ENCODE measurements at places on chromosomes 7 and 10. TPM values are rescaled to one million over a fixed set of nuclear protein-coding genes. Genes with fewer than 3 reads are reported as not detected.

Gene CDK14
- 24.2 TPM for total RNA-seq

Gene KCND2
- not detected for total RNA-seq

DNA sequence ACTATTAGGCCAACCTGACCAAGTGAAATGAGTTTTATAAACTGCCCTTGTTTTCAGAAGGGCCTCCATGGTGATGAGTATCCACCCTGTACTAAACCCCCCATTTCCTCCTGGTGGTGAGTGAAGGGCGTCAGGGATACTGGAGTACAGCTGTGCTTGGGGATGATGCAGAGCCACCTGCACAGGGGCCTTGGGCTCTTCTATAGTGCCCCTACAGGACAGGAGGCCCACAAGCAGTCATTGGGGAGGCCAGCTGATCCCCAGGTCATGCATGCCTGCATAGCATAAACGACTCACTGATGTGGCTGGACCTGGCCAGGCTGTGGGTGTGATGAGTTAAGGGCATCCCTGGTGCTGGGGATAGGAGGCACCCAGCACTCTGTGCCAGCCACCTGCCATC lies 114.1 kb upstream of the CELF2 start:
- DNase-seq, result no peak

Gene EBLN1
- total RNA-seq, result not detected

DNA sequence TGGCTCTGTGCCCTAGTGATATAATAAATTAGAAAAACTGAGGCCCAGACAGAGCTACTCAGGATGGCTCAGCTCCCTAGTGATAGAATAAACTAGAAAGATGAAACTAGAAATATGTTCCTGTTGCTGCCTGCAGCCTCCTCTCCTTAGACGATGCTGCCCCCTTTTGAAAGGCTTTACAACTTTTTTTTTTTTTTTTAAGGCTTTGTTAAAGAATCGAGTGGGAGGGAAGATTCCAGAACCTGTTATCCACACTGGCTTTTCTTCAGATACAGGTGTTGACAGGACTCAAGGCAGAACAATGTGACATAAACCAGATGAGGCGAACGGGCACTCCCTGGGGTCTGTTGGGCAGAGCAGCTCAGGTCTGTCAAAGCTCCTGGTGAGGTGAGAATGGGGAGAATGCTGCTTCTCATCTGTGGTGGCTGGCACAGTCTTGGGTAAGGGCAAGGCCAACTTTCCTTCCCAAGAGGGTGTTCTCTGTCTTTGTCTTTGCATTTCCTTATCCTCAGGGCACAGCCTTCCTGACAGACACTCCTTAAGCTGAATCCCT lies 175.1 kb downstream of the COBL start:
- no peak for DNase-seq

GRCh38 chr10:6313111-6313895 lies 110.6 kb downstream of the PFKFB3 start:
- DNase-seq, result no peak

Gene ADCY1
- 5.0 TPM for total RNA-seq

DNA sequence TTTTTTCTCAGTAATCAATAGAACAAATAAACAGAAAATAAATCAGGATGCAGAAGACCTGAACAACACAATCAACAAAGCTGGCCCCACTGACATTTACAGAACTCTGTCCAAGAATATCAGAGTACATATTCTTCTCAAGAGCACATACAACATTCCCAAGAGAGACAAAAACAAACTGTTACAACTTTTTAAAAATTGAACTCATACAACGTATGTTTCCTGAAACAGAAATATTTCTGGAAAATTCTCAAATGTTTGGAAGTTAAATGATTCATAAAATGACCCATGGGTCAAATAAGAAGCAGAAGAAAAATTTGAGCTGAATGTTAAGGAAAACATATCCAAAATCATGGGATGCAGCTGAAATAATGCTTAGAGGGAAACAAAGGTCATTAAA lies 93.9 kb upstream of the VIPR2 start:
- no peak for DNase-seq

DNA sequence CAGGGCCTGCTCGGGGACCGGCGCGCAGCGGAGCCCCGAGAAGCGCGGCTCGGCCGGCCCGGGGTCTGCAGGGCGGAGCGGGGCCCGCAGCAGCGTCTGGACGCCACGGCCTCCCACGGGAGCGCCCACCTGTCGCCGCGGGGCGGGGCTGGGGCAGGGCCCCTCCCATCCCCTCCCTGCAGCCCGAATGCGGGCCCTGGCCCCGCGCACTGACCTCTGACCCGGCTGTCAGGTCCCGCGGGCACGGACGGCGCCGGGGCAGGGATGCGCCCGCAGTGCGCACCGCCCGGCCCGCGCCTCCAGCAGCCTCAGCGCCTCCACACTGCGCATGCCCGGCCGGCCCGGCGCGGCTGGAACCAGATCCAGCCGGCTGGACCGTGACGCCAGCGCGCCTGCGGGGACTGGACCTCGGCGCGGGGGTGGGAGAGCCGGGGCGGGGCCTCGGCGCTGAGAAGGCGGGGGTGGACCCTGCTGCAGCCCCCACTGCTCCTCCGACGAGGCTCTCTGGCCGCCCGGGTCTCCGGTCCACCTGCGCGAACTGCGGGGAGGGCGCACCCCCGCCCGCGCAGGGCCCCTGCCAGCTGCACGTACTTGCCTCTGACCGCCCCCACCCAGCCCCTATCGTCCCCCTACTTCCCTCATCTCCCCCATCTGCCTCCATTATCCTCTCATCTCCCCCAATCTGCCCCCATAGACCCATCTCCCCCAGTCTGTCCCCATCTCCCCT lies 16.1 kb upstream of the GPR146 start:
- DNase-seq, result peak; percentile 94

DNA sequence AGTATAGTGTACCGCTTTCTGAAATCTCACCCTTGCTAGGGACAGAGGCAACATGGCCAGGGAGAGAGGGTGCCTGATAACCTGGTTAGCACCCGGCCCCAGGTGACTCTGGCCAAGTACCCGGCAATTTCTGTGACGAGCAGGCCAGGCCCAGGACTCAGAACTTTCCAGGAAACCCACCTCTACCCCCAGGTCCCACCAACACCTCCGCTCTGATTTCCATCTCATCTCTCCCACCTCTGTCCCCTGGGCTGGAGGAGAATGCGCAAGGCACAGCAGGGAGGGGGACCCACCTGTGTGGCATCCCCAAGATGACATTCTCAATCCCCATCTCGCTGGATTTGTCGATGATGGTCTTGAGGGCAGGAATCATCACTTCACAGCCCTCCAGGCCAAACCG lies 11.6 kb downstream of the OGDHL start:
- no peak for DNase-seq

DNA sequence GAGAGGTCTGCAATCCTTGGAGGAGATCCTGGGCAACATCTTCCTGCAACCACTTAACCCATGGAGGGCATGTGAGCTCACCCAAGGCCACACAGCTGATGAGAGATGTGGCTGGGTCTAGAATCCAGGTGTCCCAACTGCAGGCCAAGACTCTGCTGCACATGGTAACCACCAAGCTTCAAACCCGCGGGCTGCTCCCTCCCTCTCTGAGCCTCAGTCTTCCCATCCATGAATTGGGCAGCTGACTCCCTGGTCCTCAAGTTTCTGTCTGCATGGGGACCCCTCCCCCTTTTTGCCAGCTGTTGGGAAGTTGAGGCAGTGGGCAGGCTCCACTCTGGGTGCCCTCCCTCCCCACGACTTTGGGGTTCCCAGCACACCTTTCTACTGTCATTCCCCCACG lies 20.9 kb upstream of the INMT start:
- no peak for DNase-seq

Gene CCDC3
- 3.7 TPM for total RNA-seq

- no peak for DNase-seq
Observed at GRCh38 chr7:10662982-10663884, 310.4 kb upstream of the PHF14 start.

- DNase-seq, result no peak
Observed at GRCh38 chr10:52526251-52526823, 212.3 kb downstream of the DKK1 start.
